ENCODE measurements at places on chromosomes 1 and 21.

GRCh38 chr1:224736619-224737352 is 120.7 kb downstream of the CNIH3 start:
- DNase-seq = no peak

DNA sequence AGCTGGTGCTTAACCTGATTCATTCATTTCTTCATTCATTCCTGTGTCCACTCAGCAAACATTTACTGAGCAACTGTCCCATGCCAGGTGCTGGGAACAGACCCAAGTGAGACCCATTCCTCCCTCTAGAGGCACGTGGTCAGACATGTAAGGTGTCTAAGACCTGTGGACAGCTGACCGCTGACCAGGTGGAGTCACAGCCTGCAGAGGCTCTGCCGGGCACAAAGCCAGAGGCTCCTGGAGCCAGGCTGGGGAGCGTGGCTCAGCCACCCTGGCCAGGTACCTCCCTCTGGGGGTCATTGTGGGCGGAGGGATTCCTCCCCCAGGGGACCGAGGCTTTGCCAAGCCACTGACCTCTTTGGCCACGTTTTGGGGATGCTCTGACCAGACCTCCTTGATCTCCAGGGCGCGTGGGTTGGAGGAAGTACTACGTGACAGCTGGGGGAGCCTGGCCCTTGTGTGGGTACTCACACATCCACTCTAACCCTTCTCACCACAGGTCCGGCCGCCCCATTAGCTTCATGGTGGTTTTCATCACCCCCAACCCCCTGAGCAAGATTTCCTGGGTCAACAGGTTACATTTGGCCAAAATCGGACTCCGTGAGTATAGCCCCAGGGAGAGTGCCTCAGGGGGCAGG is 100.3 kb downstream of the ARHGEF10L start:
- DNase-seq = no peak

DNA sequence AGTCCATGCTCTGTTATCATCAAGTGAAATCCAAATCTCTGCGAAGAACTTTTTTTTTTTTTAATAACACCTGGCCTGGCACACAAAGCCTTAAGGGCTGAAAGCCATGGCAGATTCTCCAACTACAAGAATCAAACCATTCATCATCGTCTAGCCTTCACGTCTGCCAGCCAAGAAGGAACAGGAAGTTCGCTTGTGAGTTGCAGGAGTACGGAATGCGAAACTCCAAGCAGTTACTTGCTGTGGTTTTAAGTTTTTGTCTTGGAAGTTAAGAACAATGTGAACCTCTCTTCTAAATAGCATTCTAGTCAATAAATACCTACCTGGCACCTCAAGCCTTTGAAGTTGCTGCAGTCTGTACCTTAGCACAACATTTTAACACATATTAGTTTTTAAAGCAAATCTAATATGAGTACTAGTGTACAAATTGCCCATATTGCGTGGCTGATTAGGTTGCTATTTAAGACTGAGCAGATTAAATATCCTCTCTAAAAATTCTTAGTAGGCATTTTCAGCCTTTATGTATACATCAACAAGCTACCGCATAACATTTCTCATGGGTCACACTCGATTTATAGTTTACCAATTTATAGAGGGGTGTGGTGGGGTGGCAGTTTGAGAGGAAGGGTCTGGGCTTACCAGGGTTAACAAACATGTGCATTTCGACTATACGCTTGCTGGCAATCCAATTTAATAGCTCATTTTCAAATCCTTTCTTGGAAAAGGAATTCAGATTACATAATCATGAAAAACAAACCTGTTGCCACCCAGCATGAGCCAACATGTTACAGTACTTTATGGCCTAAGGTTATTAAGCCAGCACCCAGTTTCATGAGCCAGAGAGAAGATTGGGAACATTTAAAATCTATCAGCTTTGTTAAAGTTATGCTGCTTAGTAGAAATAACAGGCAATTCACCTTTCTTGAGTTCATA is 22.2 kb upstream of the PTPN14 start:
- no peak for DNase-seq

DNA sequence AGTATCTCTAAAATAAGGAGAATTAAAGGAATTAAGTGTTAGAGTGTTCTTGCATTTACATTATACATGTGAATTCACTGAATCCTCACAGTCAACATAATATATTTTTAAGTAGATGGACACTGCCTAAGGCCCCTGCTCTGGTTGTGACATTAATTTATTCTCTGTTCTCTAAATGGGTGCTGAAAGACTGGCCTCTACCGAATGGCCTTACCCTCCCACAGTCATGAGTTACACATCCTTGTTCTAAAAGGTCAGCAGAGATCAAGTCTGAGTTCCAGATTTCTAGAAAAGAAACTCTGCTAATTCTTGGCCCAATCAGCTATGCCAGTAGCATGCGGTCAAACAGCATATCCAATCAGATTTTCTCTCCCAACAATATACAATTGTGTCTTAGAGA is 193.2 kb downstream of the TM2D1 start:
- DNase-seq = no peak

- no peak for DNase-seq
Measured at GRCh38 chr1:219882755-219883154, 45.6 kb downstream of the SLC30A10 start.

DNA sequence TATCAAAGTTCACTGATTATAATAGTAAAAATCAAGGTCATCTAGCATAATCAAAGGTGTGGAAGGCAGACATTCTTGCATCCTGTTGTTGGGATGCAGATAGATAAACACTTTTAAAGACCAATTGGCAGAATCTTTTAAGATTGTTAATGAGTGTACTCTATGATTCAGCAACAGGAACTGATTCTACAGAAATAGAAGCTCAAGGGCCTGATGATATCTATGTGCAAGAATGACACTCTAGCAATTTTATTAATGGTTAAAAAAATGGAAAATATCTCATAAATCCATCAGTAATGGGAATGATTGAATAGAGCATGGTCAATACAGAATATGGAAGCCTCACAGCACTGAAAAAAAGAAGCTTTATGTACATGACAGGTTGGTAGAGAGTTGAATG is 2.2 kb upstream of the ATP1A4 start:
- DNase-seq = no peak

- DNase-seq = no peak
Measured at GRCh38 chr1:37797750-37798345, 4.2 kb downstream of the MANEAL start.

- no peak for DNase-seq
Measured at GRCh38 chr1:103953386-103953785, 203.7 kb downstream of the AMY1C start.

GRCh38 chr1:192265516-192266173 is 51.1 kb upstream of the RGS21 start:
- no peak for DNase-seq

DNA sequence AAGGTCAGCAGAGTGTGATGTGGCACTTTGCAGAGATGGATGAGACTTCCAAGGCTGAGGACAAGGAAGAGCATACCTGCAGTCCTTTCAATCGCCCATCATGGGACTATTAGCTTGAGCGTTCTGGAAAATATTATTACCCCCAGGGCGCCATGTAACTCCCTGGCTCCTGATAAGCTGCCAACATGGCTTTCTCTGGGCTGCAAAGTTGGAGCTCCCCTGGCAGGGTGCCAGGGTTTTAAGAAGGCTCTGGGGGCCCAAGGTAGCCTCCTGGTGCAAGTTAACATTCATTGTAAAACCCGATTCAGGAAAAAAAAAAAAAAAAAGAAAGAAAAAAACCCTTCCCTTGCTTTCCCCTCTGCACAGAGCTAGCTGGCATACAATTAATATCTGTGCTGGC is 196.7 kb downstream of the PBX1 start:
- DNase-seq = no peak

DNA sequence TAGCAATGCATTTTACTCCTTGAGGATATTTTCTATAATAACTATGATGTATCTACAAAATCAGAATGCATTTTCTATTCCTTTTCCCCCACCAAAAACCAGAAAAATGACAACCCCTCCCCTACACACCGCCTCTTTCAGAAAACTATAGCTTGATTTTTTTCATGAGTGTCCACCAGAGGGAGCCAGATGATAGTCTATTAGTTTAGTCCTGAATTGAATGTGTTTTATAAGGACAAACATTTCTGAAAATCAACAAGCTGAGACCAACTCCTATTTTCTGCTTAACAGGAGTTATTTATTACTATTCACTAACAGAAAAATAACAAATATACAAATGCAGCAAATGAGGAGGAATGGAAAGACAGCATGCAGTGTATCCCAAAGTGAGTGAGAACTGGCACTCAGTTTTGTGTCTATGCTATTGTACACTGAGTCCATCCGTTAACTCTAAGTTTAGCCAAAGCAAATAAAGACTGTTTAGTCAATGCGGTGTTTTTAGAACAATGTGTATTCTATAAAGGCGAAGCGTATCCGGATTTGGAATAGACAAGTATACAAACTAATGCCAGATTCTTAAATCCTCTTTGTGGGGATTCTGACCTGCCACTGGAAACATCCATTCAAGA is 182.6 kb downstream of the VAV3 start:
- peak; percentile 73 for DNase-seq

GRCh38 chr1:200373811-200374231 is 36.0 kb downstream of the ZNF281 start:
- DNase-seq = no peak

DNA sequence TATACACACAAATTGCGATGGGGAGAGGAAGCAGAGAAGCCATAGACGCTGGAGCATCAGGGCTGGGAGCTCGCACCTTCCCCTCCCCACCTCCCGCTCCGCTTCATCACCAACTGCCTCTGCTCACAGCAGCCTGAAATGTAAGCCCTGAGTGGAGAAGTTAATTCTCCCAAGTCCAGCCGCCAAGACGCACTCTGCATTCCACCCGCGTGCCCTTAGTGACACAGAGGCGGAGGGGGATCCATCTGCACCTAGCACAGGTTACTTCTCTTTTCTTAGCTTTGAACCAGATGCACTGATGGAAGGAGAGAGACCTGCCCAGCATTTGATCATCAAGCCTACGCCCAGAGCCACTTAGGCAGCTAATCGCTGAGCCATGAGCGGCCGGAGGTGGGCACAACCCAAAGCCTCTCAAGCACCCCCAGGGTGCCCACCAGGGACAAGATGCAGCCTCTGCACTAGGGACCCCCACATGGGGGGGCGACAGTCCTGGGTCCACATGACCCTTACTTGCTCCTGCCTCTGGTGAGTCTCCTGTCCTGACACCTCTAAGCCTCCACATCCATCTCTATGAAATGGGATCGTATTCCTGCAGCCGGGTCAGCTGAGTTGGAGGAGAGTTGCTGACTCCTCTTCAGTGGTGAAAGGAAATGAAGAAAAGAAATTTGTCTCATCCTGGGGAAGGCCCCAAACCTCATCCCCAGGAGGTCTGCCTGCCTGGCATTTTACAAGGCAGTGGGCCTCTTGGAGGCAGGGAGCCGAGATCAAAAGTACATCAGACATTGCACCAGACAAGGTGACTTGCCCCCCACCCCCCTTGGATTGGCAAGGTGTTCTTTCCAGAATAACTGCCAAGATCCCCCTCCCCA is 316.2 kb downstream of the MATN1 start:
- no peak for DNase-seq

DNA sequence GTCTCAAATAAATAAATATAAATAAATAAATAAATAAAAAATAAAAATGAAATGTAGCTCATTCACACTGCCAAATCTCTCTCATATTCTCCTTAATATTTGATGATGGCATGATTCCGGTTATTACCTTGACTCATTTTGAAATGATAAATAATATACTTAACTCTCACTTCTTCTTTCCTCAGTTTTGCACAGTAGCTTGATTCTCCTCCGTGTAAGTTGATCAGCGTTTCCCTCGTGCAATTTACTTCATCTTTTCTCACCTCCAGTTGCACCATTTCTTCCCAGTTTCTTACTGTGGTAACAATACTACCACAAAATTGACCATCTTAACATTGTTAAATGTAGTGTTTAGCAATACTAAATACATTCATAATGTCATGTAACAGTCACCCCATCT is 111.6 kb downstream of the RIPK4 start:
- DNase-seq = no peak

DNA sequence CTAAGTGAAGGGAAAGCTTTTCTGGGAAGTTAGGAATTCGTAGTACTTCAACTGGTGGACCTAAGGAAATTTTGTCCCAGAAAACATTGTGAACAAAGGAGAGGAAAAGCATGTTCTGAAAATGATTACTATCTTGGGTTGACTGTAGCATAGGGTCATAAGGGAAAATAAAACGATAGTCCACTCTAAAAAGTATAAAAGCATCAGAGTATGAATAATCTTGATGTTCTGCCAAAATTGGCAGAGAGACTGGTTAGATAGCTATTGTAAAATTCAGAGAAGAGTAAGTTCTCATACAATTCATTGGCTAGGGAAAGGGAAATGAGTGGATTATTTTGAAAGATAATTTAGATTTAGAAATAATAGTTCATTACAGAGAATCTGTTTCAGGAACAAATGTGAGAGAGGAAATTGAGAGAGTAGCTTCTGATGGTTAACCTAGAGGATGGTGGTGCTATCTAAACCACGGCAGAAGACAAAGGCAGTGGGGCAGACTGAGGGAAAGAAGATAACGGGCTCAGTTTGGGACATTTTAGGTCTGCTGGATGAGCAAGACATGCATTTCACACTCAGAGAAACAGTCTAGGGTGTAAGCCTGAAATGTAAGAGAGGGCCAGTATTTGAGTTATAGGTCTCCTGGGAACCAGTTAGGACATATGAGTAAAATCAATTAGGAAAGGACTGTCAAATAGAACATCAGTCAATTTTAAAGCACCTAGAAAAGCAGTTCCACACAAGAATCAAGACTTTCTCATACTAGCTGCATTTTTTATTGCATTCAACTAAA is 799.3 kb upstream of the CXADR start:
- no peak for DNase-seq

DNA sequence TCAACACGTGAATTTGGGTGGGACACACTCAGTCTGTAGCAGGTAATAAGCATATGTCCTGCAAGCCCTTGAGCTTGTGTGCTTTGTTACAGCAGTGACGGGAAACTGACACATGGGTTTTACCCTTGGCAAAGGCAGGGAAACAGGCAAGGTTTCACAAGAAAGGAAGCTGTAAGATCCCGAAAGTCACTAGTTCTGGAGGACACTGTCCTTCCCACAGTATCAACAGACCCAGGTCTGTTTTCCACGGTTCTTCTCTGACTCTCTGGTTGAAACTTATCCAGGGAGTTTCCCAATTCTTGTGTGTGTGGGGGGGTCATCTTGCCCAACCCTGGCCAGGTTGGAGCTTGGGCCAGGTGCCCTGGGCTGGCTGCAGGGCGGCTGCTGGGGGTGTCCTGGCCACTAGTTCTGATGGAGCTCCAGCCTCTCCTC is 29.3 kb upstream of the ZBTB21 start:
- DNase-seq = no peak

DNA sequence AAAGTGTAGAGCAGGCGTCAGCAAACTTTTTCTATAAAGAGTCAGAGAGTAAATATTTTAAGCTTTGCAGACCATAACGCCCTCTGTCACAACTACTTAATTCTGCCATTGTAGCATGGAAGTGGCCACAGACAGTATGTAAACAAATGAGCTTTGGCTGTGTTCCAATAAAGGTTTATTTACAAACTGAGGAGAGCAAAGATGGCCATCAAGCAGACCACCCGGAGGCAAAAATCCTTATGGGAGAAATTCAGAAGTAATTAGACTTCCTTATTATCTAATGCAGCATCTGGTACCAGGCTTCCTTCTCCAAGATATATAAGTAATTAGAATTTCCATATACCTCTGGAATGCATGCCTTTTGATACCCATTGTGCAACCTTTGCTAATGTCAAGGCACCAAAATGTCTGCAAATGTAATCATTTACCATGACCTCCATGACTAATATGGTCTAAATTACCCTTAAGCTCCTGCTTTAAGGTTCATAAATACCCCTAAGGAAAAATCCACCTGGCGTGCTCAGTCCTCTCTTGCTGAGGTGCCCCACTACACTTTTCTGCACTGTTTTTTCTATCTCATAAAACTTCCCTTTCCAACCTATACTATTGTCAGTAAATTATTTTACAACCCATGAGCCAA is 377.8 kb downstream of the MATN1 start:
- no peak for DNase-seq

Measured in CD4-positive, alpha-beta T cell treated with Interleukin-4 for 4 hours (primary cell).